Umbilical cord (tissue), 2 donors: ENCODE measurements at places on chromosomes 3 and 15.

DNA sequence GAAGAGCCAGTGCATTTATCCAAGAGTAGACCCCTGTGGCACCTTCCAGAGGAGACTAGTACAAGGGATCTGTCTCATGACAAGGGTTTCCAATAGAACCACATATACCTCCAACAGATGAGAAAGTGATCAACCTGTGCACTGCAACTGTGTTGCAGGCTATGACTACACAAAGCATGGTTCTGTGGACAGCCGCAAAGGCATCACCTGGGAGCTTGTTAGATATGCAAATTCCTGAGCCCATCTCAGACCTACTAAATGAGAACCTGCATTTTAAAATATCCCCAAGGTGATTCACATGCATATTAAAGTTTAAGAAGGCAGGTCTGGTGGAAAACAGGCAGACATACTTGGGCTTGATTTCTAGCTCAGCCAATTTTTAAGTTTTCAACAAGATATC is 368.7 kb downstream of the FOXP1 start:
- DNase-seq: no peak

DNA sequence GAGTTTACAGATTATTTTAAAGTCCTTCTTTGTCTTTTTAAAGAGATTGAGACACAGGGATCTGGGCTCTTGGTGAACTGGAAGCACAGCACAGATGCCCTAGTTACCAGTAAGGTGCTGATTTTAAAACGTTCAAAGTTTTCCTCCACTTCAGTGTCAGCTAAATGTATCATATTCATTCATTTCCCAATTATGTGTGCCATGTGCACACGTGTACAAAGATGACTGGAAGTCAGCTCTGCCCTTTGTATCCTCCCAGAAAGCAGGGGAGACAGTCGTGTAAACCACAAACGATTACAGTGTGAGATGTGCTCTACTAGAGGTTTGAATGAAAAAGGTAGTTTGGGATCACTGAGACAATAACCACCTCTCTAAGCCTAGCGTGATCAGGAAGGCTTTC is 730 bp downstream of the ZKSCAN7 start:
- no peak for DNase-seq

- no peak for DNase-seq
These were observed 12.1 kb downstream of the IQGAP1 start for GRCh38 chr15:90400005-90400758.

- peak; percentile 21 for DNase-seq
These were observed 40.8 kb downstream of the POLR2M start for GRCh38 chr15:57747206-57747896.

DNA sequence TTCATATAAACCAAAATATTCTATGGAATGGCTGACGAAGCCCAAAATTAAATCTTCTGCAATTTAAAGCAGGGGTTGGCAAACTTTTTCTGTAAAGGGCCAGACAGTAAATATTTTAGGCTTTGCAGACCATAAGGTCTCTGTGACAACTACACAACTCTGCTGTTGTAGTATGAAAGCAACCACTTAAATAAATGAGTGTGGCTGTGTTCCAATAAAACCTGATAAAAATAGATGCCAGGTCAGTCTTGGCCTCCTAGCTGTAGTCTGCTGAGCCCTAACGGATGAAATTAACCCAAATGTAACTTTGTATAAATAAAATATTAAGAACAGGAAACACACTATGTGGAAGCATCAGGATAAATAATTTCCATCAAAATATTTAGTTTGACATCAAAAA is 104.2 kb downstream of the FBXL22 start:
- DNase-seq: no peak

DNA sequence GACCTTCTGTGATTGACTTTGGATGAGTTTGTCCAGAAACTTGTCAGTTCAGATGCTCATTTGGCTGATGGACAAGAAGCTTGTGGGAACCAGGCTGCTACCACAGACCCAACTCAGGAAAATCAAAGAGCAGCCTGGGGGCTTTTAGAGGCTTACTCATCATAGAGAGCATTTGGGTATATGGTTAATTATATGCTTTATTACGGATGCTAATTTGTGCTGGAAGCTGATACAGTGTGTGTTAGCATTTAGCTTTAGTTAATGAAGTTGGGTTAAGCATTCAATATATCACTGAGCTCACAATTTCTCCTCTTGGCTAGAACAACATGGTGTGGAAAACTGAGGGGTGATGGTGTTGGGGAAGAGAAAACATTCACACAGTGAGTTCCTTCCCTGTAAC is 664.2 kb upstream of the CFAP20DC start:
- DNase-seq: no peak

GRCh38 chr3:64909757-64910467 is 222.1 kb upstream of the ADAMTS9 start:
- DNase-seq: peak; percentile 50

DNA sequence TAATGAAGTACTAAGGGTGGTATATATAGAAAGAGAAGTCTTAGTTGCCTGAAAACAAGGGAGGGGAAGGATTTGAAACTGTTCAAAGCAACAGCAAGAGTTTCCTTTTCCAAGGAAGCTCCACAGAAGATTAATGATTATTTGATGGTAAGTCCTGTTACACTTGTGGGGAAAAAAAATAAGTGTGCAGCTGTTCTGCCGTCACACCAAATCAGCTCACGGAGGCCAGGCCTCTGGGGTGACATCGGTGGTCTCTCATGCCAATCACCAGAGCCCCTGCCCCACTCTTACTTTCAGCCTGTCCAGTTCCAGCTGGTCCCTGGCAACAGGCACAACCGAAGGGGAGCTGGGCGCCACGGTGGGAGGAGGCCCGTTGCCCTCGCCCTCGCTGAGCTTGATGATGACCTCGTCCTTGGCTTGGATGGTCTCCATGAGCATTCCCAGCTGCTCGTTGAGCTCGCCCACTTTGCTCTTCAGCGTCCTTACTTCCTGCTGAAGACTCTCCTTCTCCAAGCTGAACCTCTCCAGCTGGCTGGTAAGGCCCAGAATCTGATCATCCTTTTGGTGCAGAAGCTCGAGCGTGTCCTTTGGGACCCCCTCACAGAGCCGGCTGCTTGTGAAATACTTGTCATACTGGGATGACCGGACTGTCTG is 53.5 kb downstream of the TBC1D2B start:
- no peak for DNase-seq

- no peak for DNase-seq
These were observed 183.8 kb downstream of the OPA1 start for GRCh38 chr3:193776626-193777358.

DNA sequence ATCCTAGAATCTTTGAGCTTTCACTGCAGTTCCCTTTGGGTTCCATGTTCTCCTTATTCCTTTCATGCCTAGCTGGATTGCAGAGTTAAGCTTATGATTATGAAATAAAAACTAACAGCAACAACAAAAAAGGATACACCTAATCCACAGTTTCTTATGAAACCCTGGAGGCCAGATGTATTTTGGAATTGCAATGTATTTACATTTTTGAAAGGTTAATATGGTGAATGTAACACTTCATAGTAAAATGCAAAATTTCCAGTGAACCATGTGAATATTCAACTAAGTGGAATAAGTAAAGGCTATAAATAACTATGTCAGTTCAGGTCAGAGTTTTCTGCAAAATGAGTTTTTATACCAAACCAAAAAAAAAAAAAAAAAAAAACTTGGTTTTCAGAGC is 65.8 kb upstream of the FLNB start:
- DNase-seq: peak; percentile 56

DNA sequence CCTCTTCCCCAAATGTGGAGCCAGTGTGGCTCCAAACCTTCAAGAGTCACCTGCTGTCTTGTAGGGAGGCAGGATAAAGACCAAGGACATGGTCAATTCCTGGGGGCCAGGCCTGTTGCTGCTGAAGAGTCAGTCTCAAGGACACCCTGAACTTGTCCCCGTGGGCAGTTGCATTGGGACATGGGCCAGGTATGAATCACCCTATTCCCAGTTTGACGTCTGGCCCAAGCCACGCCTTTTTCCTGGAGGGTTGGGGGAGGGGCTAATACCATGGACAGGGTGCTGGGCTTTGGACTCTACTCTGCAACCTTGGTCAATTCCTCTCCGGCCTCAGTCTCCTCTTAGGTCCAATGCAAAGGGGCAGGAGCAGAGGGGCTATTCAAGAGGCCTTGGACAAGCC is 10.4 kb downstream of the ATP2B2 start:
- no peak for DNase-seq

DNA sequence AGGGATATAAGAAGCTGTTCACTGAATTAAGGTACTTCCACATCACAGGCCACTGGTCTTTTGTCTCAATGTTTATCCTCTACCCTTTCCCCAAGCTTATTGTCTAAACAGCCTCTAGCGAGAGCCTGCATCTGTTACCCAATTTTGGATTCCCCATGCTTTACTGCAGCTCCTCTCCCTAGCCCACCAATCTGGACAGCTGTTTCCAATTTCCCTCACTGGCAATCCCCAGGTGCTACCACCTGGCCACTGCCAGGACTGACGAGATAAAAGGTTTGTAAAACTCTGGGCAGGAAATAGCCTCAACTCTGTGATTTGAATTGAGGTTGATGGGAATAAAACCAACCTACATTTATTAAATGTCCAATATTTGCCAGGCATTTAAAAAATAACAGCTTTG is 58.0 kb upstream of the TEX9 start:
- DNase-seq: no peak

GRCh38 chr15:90871139-90871715 is 2.8 kb downstream of the FURIN start:
- DNase-seq: no peak

DNA sequence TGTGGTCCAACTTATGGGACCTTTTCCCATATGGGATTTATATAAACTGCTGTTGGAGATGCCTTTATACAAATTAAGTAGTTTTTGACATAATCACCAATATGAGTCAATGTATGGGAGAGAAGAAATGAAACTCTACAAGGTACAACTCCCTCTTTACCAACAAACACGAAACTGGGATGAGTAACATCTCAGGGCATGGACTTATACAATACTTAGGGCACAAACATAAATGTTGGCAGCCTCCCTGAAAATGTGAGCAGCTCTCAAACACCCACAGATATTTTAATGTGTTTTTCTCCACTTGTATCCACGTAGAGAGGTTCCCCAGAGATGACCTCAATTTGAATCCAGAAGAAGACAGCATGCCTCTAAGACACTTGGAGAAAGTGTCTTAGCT is 161.6 kb downstream of the MAGI1 start:
- DNase-seq: no peak

- no peak for DNase-seq
These were observed 230.8 kb upstream of the GPR149 start for GRCh38 chr3:154660811-154661210.

- DNase-seq: no peak
These were observed 23.5 kb downstream of the COLQ start for GRCh38 chr3:15497964-15498363.

- DNase-seq: no peak
These were observed 557.5 kb upstream of the GOLIM4 start for GRCh38 chr3:168653255-168653654.

DNA sequence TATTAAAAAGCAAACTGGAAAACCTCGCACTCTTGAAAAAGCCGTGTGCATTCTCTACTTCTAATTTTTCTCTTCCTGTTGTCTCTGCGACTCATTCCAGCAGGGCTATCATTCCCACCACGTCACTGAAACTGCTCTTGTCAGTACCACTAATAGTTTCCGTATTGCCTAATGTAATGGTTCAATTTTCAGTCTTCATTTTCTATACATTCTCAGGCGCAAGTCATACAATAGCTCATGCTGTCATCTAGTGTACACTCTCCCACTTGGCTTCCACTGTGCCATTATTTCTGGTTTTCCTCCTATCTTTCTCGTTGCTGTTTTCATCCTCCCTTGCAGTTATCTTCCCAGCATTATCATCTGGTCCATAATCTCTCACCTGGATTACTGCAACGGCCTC is 160.2 kb downstream of the SPATA16 start:
- no peak for DNase-seq

DNA sequence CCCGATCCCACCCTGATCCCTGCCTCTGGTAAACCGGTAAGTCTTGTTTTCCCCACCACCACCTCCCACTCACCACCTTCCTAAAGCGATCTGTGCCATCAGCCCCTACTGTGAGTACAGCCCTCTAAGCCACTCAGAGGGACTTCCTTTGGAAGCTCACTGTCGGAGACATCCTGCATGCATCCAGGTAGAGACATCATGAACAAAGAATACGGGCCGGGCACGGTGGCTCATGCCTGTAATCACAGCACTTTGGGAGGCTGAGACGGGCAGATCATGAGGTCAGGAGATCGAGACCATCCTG is 13.7 kb upstream of the PCSK6 start:
- DNase-seq: no peak

- peak; percentile 68 for DNase-seq
These were observed 48.7 kb upstream of the RYK start for GRCh38 chr3:134299185-134299887.

DNA sequence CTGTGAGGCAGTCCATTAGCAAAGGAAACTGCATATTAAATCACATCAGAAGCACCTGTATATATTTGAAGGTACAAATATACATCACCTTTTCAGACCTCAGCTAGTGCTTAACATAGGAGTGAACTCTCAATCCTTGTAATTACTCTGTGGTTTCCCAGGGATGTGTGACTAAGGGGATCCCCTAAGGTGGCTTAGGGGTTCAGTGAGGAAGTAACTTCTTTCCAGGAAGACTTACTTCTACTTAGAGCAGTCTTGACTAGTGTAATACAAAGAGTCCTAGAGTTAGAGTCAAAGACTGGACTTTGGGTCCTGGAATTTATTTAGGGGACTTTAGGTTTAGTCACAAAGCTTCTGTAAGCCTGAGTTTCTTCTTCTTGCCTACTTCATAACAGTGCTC is 8.7 kb upstream of the SUMF1 start:
- no peak for DNase-seq

DNA sequence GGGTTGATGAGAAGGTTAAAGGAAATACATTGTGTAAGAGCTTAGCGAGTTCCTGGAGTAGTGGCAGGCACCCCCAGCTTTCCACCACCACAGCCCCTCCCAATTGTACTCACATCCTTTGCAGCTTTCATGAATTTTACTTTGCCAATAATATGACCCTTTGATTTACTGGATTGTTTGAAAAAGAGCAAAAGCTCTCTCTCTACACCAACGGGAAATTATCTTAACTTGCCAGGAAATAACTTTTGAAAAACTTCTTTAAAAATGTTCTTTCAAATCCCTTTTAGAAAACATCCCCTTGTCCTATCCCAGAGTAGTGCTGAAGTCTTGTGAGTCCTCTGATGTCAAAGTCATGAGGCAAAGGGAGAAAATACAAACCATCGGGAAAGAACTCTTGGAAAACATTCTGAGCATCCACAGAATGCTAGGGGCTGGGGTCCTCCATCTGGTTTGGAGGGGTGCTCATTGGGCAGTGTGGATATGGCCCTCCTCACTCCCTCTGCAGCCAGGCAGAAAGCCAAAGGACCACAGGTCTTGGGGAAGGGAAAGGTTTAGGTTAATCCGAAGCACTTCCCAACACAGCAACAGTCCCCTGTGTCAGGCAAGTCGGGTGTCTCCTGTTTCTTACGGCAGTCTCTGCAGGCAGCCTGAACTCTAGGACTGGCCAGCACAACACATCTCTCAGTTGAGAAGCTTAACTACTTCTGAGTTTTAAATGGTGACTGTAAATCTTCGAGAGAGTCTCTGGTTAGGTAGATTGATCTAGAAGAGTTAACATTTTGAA is 36.5 kb downstream of the BOC start:
- peak; percentile 36 for DNase-seq

- no peak for DNase-seq
These were observed 108.4 kb downstream of the GHSR start for GRCh38 chr3:172339892-172340291.
